Natural killer cell (primary cell): ENCODE measurements at places on chromosomes 16 and 17.

DNA sequence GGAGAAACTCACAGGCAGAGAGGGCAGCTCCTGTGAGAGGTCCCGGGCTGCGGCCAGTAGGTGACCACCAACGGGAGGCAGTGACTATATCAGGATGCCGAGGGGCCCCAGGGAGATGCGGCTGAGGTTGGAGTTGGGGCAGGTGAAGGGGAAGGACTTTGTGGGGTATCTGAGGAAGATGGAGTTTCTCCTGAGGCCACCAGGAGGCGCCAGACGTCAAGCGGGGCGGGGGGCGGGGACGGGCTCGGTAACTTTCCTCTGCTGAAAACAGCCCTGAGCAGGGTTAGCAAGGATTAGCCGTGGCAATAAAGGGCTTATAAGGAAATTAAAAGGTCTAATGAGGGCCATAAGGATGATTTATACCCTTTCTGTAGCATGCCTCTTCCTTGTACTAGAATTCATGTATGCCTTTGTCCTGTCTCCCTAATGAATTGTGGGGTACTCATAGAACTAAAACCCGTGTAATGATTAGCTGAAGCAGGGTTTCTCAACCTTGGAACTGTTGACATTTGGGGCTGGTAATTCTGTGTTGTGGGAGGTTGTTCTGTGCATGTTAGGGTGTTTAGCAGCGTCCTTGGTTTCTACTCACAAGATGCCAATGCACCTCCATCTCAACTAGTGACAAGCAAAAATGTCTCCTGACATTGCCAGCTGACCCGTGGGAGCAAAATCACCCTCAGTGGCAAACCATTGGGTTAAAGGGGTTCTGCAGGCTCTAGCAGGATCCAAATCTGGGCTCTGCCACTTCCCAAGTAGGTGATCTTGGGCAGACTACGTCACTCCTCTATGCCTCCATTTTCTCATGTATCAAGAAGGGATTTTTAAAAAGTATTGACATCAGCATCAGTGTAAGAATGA is 74.8 kb upstream of the GRIN2A start:
- no peak overlapping the region for H3K4me3 ChIP-seq
- no peak overlapping the region for H3K27ac ChIP-seq
- H3K27me3 ChIP-seq: no peaks in the 10 kb centered on the region
- H3K4me1 ChIP-seq: no peaks in the 10 kb centered on the region
- DNase-seq: peak; percentile 75

GRCh38 chr16:9370061-9370491 is 278.6 kb downstream of the HAPSTR1 start:
- H3K36me3 ChIP-seq: no peaks in the 10 kb centered on the region
- no peak overlapping the region for H3K27ac ChIP-seq
- no peaks in the 10 kb centered on the region for H3K4me1 ChIP-seq

DNA sequence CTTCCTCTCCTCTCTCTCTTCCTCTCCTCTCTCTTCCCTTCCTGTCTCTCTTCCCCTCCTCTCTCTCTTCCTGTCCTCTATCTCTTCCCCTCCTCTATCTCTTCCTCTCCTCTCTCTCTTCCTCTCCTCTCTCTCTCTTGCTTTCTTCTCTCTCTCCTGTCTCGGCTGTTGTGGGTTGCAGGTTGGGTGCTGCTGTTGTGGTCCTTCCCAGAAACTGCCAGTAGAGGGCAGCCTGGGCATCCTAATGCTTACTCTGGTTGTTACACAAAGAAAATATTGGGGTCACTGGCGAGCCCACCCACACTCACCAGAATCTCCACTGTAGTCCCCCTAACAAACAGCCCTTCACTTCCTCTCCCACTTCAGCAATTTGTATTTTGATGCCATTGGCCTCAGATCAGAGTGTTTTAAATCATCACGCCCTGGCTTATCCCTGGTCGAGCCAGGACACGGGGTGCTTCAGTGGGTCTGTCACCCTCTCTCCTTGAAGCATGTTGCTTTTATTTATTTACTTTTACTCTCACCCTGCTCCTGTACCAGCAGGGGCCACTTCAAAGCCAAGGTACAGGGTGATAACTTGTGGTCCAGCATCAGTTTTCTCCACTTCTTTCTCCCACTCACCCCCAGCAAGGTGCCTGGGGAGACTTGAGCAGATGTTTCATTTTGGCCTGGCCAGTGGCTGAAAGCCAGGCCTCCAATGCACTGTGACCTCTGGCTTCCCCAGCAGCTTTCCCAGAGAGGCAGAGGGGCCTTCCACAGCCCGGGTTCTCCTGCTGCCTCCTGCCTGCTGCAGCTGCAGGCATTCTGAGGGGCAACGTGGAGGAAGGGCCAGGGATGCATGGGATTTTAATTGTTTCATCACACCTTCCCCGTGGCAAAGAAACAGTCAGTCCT is 4.7 kb upstream of the MMP15 start:
- H3K27me3 ChIP-seq: no peaks in the 10 kb centered on the region
- peaks cover 14% of the 10 kb centered on the region for H3K4me1 ChIP-seq
- H3K36me3 ChIP-seq: peaks cover 22% of the 10 kb centered on the region

DNA sequence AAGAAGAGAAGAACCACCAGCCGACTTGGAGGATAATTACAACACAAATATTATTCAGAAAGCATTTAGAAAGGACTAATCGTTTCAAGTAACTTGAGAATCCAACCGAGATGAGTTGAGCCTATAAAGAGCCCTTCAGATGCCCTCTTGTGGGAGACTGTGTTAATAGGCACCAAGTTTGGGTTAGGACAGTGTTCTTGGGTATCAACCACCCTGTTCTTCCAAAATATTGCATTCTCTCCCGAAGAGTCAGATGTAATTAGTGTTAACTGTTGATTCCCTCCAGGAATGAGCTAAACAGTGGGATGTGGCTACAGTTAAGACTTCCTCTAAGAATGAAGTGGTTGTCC is 87.8 kb upstream of the NOL11 start:
- no peak overlapping the region for H3K4me3 ChIP-seq
- no peaks in the 10 kb centered on the region for H3K4me1 ChIP-seq
- peaks cover 25% of the 10 kb centered on the region for H3K36me3 ChIP-seq
- H3K27me3 ChIP-seq: no peaks in the 10 kb centered on the region

GRCh38 chr17:5055543-5055942 is 20.3 kb upstream of the SLC52A1 start:
- H3K4me1 ChIP-seq: no peaks in the 10 kb centered on the region
- no peaks in the 10 kb centered on the region for H3K36me3 ChIP-seq
- DNase-seq: no peak
- H3K27me3 ChIP-seq: no peaks in the 10 kb centered on the region
- no peak overlapping the region for H3K4me3 ChIP-seq

GRCh38 chr16:28528463-28528867 is 10.3 kb downstream of the NUPR1 start:
- no peaks in the 10 kb centered on the region for H3K4me1 ChIP-seq
- H3K36me3 ChIP-seq: no peaks in the 10 kb centered on the region
- no peaks in the 10 kb centered on the region for H3K27me3 ChIP-seq
- no peak overlapping the region for H3K27ac ChIP-seq

DNA sequence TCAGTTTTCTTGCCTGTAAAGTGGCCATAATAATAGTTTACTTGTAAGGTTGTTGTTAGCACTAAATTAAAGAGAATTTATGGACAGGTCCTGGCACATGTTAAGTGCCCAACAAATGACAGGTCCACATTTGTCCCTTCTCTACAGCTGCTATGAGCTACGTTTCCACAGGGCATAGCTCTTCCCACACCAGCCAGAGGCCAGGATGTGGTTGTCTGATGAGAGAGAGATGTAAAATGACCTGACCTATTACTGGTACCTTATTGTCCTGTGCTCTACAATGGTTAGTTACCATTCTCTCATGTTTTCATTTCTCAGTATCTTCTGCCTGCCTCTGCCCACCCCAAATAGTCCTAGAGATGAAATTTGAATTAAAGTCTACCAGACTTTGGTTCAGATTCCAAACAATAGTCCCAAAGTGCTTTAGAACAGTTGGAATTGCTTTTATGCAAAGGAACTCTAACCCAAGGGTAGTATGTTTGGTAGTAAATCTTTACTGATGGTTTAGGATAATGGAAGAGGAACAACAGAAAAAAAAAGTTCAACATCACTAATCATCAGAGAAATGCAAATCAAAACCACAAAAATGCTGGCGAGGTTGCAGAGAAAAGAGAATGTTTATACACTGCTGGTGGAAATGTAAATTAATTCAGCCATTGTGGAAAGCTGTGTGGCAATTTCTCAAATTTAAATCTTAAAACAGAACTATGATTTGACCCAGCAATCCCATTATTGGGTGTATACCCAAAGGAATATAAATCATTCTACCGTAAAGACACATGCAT is 57.1 kb upstream of the ANKFN1 start:
- H3K4me3 ChIP-seq: no peak overlapping the region
- no peaks in the 10 kb centered on the region for H3K27me3 ChIP-seq

DNA sequence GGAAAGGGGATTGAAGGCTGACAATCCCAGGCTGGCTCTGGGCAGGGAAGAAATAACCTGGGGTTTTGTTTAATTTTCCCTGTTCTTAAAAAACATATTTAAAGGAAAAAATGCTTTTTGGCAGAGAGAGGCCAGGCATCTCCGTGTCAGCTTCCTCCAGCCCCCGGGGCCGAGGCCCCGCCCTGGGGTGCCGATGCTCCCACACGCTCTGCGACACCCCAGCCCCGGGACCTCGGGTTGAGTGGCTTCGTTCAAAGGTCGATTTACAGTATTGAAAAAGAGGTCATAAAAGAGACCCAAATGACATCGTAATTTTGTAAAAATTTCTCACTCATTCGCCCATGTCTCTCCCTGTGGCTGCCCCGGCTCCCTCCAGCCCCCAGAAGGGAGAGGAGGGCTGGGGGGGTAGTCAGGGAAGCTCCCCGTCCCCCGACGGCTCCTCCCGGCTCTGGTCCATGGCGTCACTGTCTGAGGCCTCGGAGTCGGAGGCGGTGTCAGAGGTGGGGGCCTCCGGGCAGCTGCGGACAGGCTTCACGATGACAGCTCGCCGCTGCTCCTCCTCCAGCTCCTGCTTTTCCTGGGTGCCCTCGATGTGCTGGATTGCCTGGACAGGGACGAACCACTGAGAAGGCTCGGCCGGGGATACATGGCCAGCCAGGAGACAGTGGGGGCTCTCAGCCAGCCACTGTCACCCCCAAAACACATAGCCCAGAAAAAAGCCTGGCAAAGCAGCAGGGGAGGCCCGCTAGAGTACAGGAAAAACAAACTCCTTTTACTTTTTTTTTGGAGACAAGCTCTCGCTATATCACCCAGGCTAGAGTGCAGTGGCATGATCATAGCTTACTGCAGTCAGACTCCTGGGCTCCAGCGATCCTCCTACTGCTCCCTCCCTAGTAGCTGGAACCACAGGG is 14.9 kb downstream of the TFAP4 start:
- H3K27ac ChIP-seq: no peak overlapping the region
- H3K4me3 ChIP-seq: no peak overlapping the region
- H3K36me3 ChIP-seq: peaks cover 9% of the 10 kb centered on the region
- no peak for DNase-seq
- H3K4me1 ChIP-seq: peaks cover 12% of the 10 kb centered on the region

DNA sequence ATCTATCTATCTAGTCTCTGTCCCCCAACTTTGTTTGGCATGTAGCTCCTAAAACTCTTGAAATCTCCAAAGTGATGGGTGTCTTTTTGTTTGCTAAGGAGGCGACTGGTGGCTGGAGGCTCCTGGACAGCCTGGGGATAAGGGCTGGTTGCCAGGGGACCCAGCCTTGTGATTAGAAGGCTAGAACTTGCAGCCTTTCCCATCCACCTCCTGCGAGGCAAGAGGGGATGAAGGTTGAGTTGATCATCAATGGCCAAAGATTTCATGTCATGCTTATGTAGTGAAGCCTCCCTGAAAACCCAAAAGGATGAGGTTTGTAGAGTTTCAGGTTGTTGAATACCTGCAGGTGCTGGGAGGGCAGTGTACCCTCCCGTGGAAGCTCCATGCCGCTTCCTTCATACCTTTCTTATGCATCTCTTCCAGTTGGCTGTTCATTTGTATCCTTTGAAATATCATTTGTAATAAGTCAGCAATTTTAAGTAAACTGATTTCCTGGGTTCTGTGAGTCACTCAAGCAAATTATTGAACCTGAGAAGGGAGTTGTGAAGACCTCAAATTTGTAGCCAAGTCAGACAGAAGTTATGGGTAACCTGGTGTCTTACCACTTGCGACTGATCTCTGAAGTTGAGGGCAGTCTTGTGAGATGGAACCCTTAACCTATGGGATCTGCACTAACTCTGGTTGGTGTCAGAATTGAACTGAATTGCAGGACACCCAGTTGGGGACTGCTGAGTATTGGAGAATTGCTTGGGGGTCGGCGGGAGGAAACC is 202.4 kb downstream of the SEC14L1 start:
- no peaks in the 10 kb centered on the region for H3K27me3 ChIP-seq
- no peaks in the 10 kb centered on the region for H3K36me3 ChIP-seq
- peak overlapping the region; percentile 63 for H3K27ac ChIP-seq
- no peak overlapping the region for H3K4me3 ChIP-seq

GRCh38 chr17:50280068-50280467 is 5.8 kb downstream of the TMEM92 start:
- no peak overlapping the region for H3K27ac ChIP-seq
- H3K36me3 ChIP-seq: no peaks in the 10 kb centered on the region
- no peak for DNase-seq
- H3K27me3 ChIP-seq: no peaks in the 10 kb centered on the region
- H3K4me1 ChIP-seq: no peaks in the 10 kb centered on the region

GRCh38 chr17:5511401-5512225 is 25.2 kb downstream of the MIS12 start:
- peaks cover 26% of the 10 kb centered on the region for H3K4me1 ChIP-seq
- H3K36me3 ChIP-seq: peaks cover 32% of the 10 kb centered on the region
- peak; percentile 28 for DNase-seq
- H3K27me3 ChIP-seq: no peaks in the 10 kb centered on the region
- no peak overlapping the region for H3K27ac ChIP-seq
- no peak overlapping the region for H3K4me3 ChIP-seq

- H3K4me3 ChIP-seq: no peak overlapping the region
- no peak overlapping the region for H3K27ac ChIP-seq
- DNase-seq: no peak
- H3K4me1 ChIP-seq: no peaks in the 10 kb centered on the region
- peaks cover 2% of the 10 kb centered on the region for H3K27me3 ChIP-seq
Measured at GRCh38 chr16:21088143-21088542, 62.5 kb downstream of the DNAH3 start.

DNA sequence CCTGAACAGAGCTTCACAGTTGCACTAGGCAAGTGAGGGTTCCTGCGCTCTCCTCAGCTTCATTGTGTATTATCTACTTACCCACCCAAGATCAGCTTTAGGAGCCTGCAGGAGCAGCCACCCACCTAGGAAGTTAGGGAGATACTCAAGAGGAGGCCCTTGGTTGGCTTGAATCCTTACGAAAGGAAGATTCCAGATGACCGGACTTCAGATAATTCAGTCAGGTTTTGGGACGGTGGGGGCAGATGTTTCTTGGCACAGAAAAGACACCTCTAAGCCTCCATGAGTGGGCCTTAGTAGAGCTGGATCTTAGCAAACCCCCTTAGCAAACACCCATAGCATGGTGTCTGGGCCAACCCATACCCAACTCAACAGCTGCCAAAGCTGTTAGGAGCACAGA is 2.4 kb upstream of the CBFB start:
- no peak overlapping the region for H3K4me3 ChIP-seq
- H3K27me3 ChIP-seq: no peaks in the 10 kb centered on the region
- peaks cover 2% of the 10 kb centered on the region for H3K36me3 ChIP-seq
- H3K4me1 ChIP-seq: peaks cover 18% of the 10 kb centered on the region

- H3K36me3 ChIP-seq: no peaks in the 10 kb centered on the region
- no peak overlapping the region for H3K4me3 ChIP-seq
- H3K27ac ChIP-seq: no peak overlapping the region
- peak; percentile 32 for DNase-seq
Measured at GRCh38 chr17:10754109-10754508, 24.3 kb upstream of the TMEM220 start.

- H3K4me3 ChIP-seq: peak overlapping the region; percentile 20
- no peaks in the 10 kb centered on the region for H3K27me3 ChIP-seq
- H3K4me1 ChIP-seq: peaks cover 7% of the 10 kb centered on the region
- no peak overlapping the region for H3K27ac ChIP-seq
Measured at GRCh38 chr17:57833179-57833939, 16.5 kb downstream of the MRPS23 start.
